ENCODE measurements at places on chromosomes 2 and 18. TPM values are rescaled to one million over a fixed set of nuclear protein-coding genes. Genes with fewer than 3 reads are reported as not detected.

The TEKT4 gene
- not detected for total RNA-seq

The MYOM1 gene
- under 0.01 TPM for total RNA-seq

The ANKRD29 gene
- 0.34 TPM for total RNA-seq

The FEV gene
- total RNA-seq = not detected

The REG1B gene
- not detected for total RNA-seq

The CDK15 gene
- 4.5 TPM for total RNA-seq

The CNTNAP5 gene
- not detected for total RNA-seq

The NDUFB3 gene
- total RNA-seq = 51.6 TPM

The CCDC138 gene
- total RNA-seq = 8.4 TPM

The ATP9B gene
- 25.3 TPM for total RNA-seq

The HRH4 gene
- total RNA-seq = not detected

The GPR45 gene
- total RNA-seq = not detected

The POTEI gene
- not detected for total RNA-seq

The ST6GAL2 gene
- total RNA-seq = not detected

The CYP27C1 gene
- not detected for total RNA-seq

The COL3A1 gene
- total RNA-seq = 1.00 TPM

The ANO7 gene
- 1.1 TPM for total RNA-seq

The WNT10A gene
- not detected for total RNA-seq

The INHBB gene
- 0.15 TPM for total RNA-seq

The FABP1 gene
- total RNA-seq = not detected

The SERPINB13 gene
- total RNA-seq = not detected

The SP140L gene
- 11.1 TPM for total RNA-seq

The DPP4 gene
- total RNA-seq = 140 TPM

The BMP10 gene
- total RNA-seq = not detected

The TUBA4B gene
- total RNA-seq = not detected

The CFAP221 gene
- total RNA-seq = not detected

The OXER1 gene
- total RNA-seq = not detected

The CRYGD gene
- 0.33 TPM for total RNA-seq

The SLC11A1 gene
- under 0.01 TPM for total RNA-seq

The GAL3ST2 gene
- 0.34 TPM for total RNA-seq

The RTTN gene
- total RNA-seq = 50.3 TPM

The CYS1 gene
- total RNA-seq = 0.33 TPM

The RAB31 gene
- total RNA-seq = 14.2 TPM

The KIAA1328 gene
- total RNA-seq = 5.5 TPM

The CCDC121 gene
- 2.1 TPM for total RNA-seq

The CD8B2 gene
- not detected for total RNA-seq

The DYSF gene
- total RNA-seq = 0.34 TPM

The PRKAG3 gene
- not detected for total RNA-seq

The SAG gene
- not detected for total RNA-seq

The VWC2L gene
- total RNA-seq = not detected

The TEX44 gene
- total RNA-seq = not detected

The NT5DC4 gene
- total RNA-seq = not detected

The L3MBTL4 gene
- under 0.01 TPM for total RNA-seq

The KIAA2012 gene
- not detected for total RNA-seq

The ZAP70 gene
- total RNA-seq = not detected

The LRP2 gene
- total RNA-seq = under 0.01 TPM

The TMEM200C gene
- not detected for total RNA-seq

The TNS1 gene
- total RNA-seq = 15.1 TPM

The CHRND gene
- not detected for total RNA-seq

The ARHGEF4 gene
- 1.5 TPM for total RNA-seq

The LONRF2 gene
- under 0.01 TPM for total RNA-seq

The CRYGC gene
- total RNA-seq = not detected

The TBR1 gene
- total RNA-seq = under 0.01 TPM

The VWA3B gene
- total RNA-seq = not detected

The CRYBA2 gene
- total RNA-seq = 0.34 TPM

The FHL2 gene
- 8.6 TPM for total RNA-seq

The G6PC2 gene
- total RNA-seq = not detected

Measured in melanocyte of skin (primary cell).